Activated CD4-positive, alpha-beta T cell treated with anti-CD3 and anti-CD28 coated beads for 36 hours (primary cell): ENCODE measurements at places on chromosomes 3 and 15. TPM values are rescaled to one million over a fixed set of nuclear protein-coding genes. Genes with fewer than 3 reads are reported as not detected.

ECE2 gene
- not detected for total RNA-seq

VGLL3 gene
- total RNA-seq, result not detected

RNU5B-1 gene
- not detected for total RNA-seq

FBXO40 gene
- total RNA-seq, result not detected

CCR8 gene
- total RNA-seq, result 0.77 TPM

SERINC4 gene
- 0.46 TPM for total RNA-seq

ANKRD63 gene
- total RNA-seq, result not detected

WDR76 gene
- 95.2 TPM for total RNA-seq

EHHADH gene
- 2.7 TPM for total RNA-seq

LEKR1 gene
- total RNA-seq, result 0.37 TPM

IL17RE gene
- 2.3 TPM for total RNA-seq

AADACL2 gene
- total RNA-seq, result not detected

ATRIP gene
- total RNA-seq, result 16.8 TPM

TLR9 gene
- total RNA-seq, result 0.59 TPM

KBTBD13 gene
- not detected for total RNA-seq

LAMB2 gene
- total RNA-seq, result not detected

GPR156 gene
- not detected for total RNA-seq

NMD3 gene
- total RNA-seq, result 65.5 TPM

ITGB5 gene
- 0.72 TPM for total RNA-seq

GOLGA6L7 gene
- total RNA-seq, result not detected

OR4F6 gene
- total RNA-seq, result not detected

ASB14 gene
- not detected for total RNA-seq

DPPA2 gene
- total RNA-seq, result not detected

OCA2 gene
- not detected for total RNA-seq

ZBTB38 gene
- total RNA-seq, result 21.3 TPM

XRN1 gene
- total RNA-seq, result 54.2 TPM

FEZF2 gene
- total RNA-seq, result not detected

LMAN1L gene
- total RNA-seq, result not detected

SPRED1 gene
- total RNA-seq, result 0.90 TPM

FANCD2 gene
- 87.7 TPM for total RNA-seq

ZPLD1 gene
- total RNA-seq, result not detected

NOP10 gene
- total RNA-seq, result 217 TPM

TGM4 gene
- not detected for total RNA-seq

SLC25A20 gene
- total RNA-seq, result 18.5 TPM

ZNF717 gene
- total RNA-seq, result 14.4 TPM

LSAMP gene
- not detected for total RNA-seq

MAPKAPK3 gene
- 178 TPM for total RNA-seq
